ENCODE measurements at places on chromosomes 2 and 18.

DNA sequence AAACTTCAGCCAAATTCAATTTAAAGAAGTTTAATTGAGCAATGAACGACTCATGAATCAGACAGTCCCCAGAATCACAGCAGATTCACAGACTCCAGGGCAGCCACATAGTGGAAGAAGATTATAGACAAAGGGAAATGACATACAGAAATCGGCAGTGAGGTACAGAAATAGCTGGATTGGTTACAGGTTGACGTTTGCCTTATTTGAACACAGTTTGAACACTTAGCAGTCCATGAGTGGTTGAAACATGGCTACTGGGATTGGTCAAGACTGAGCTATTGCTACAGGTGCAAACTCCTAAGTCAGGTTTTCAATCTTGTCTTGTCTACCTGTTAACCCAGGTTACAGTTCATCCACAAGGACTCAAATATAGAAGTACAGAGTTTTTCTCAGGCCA lies 169.6 kb downstream of the DLGAP1 start:
- no peak for DNase-seq

DNA sequence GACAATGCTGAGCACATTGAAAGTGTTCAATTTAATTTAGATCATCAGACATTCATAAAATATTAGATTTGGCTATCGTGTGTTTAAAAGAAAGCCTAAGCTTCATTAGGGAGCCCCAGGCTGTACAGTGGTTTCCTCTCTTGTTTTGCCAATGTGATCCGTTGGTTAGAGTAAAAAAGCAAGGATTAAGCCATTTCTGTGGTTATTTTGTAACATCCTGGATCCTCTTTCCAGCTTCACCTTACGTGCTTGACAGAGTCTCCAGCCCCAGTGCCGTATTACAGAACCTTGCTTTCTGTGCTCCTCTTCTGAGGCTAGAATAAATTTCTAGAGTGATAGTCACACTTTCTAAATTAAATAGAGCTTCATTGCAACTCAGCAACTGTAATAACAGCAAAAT lies 289.3 kb upstream of the LINC00305 start:
- no peak for DNase-seq

- no peak for DNase-seq
Measured at GRCh38 chr2:27724905-27725701, 46.4 kb upstream of the MRPL33 start.

DNA sequence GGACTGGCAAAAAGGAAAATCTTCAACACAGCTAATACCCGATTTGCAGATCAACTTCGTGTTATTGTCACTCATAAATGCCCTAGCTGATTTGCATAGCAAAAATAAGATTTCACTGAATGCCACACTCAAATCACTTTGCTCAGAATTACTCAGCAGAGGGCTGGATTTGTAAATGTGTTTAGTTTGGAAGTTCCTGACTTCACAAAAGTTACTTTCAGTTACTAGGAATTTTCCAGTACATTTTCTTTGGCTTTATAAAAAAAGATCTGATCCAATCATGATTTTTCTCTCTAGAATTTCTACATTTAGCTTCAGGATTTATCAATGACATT lies 433.3 kb upstream of the ID2 start:
- no peak for DNase-seq

DNA sequence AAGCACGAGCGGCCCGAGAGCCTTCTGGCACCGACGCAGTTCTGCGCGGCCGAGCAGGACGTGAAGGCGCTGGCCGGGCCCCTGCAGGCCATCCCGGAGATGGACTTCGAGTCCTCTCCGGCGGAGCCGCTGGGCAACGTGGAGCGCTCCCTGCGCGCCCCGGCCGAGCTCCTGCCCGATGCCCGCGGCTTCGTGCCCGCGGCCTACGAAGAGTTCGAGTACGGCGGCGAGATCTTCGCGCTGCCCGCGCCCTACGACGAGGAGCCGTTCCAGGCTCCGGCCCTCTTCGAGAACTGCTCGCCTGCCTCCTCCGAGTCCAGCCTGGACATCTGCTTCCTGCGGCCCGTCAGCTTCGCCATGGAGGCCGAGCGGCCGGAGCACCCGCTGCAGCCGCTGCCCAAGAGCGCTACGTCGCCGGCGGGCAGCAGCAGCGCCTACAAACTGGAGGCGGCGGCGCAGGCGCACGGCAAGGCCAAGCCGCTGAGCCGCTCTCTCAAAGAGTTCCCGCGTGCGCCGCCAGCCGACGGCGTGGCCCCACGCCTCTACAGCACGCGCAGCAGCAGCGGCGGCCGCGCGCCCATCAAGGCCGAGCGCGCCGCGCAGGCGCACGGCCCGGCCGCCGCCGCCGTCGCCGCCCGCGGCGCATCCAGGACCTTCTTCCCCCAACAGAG lies 70.4 kb downstream of the ARHGEF33 start:
- no peak for DNase-seq

DNA sequence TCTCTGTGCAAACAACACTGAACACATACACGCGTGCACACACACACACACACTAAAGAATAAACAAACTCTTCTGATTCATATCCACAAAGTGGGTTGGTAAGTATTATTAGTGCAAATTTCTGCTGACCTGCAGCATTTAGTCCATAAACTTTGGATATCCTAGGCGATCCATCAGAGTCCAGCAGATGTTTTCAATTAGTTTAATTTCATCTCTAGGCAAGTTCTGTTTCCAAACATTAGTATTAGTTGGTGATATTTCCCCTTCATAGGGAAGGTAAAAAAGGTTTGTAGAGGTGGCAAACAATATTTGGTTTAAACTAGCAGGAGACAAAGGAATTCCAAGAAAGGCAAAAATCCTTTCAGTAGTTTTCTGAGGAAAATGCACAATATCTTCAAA lies 5.7 kb downstream of the DSEL start:
- DNase-seq, result no peak

DNA sequence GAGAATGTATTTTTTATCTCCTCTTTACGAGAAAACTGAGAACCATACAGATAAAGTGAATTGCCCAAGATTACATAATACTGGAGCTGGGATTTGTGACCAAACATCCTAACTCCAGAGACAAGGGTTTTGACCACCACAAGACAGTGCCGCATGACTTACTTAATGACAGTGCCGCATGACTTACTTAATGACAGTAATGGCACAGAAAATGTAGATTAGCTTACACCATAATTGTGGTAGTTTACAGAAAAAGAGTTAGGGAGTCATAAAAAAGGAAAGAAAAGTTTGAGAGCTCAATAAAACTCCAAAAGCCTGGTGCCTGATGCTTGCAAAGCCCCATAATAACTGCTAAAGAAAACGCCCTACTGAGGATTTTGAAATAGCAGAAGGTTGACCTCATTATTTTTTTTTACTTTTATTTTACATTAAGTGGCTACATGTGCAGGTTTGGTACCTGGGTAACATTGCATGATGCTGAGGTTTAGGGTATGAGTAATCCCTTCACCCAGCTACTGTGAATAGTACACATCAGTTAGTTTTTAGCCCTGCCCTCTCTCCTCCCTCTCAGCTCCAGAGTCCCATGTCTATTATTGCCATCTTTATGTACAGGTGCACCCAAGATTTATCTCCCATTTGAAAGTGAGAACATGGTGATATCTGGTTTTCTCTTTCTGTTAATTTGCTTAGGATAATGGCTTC lies 310.0 kb upstream of the UBE2E3 start:
- no peak for DNase-seq

- no peak for DNase-seq
Measured at GRCh38 chr2:151106805-151107506, 154.7 kb downstream of the RBM43 start.

DNA sequence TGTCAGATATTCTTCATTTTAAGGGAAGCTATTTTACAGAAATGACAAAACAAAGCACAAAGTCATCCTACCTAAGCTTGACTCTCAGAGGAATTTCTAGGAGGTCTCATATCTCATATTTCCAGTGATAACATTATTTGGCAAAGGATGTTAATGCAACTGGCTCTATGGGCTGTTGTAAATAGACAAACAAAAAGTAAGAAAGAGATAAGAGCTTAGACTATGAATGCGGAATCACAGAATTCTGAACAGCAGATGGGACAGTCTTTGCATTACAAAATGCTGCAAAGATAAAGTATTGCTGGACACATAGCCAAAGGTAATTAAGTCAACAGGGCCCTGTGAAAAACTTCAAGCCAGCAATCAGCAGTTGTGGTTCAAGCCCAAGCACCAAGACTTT lies 23.9 kb downstream of the PIAS2 start:
- DNase-seq, result no peak

- DNase-seq, result no peak
Measured at GRCh38 chr2:173264151-173264550, 90.5 kb upstream of the CDCA7 start.

DNA sequence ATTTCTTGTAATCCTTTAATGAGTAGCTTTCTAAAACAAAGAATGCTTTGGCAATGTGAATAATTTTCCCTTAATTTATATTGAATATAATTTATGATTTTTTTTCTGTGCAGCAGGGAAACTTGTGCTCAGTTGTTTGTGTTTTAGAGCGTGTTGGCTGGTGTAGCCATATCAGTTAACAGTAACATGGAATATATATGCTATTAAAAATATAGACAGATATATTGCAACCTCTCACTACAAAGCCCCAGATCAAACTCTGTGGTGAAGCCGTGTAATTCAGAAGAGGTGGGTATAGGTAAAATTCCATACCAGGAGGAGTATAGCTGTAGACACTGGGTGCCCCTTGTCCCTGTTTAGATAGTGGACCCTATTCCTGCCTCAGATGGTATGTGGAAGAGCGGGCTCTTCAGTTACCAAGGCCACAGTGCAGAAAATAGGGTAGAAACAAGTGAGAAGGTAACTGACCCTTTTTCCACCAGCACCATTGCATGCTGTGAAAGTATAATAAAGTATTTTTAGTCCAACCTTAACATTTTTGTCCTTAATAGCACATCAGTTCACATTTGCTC lies 18.1 kb upstream of the RASGRP3 start:
- no peak for DNase-seq

- DNase-seq, result no peak
Measured at GRCh38 chr2:222174450-222174849, 124.3 kb downstream of the PAX3 start.

GRCh38 chr18:49013961-49014604 lies 63.3 kb upstream of the SMAD7 start:
- no peak for DNase-seq

DNA sequence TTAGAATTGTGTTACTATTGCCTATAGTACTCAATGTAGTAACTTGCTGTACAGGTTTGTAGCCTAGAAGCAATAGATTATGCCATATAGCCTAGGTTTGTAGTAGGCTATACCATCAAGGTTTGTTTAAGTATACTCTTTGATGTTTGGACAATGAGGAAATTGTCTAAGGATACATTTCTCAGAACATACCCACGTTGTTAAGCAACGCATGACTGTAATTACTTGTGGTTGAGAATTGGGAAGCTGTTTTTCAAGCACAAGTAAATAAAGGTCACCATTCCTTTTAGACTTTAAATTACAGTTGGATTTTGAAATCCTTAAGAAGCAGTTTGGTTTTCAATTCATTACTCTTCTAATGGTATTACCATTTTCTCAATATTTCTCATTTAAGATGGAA lies 89.8 kb upstream of the KCNH7 start:
- DNase-seq, result no peak

DNA sequence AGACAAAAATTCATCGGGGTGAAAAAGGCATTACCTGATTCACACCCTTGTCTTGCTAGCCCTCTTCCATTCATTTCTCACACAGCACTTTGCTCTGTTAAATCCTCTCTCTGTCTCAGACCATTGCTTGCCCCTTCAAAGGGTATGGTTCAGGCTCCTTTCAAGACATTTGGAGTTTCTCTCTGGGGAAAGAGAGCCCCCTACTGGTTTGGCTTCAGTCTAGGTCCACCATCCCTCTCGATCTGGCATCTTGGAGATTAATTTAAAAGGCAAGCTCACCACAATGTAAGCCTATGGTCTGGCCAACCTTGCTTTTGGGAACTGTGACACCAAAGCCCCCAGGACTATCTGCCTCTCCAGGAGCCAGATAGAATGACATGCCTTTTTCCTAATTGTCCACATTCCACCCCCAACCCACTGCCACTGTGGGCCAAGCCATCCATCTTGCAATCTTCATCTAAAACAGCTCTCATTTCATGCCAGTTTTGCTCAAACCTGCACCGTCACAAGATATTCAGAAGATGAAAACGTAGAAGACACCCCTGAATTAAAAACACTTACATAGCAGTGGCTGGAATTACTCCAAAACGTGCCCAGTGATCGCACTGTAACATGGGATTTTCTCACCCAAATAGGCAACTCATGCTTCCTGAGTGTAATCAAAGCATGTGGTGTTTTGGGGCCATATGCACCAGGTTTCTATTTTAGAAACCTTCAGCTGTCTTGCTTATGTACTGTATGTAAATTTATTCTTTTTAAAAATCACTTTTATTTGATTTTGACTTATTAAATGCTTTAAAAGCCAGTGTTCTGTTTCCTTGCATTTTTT lies 93.9 kb downstream of the FARSB start:
- DNase-seq, result no peak

Data from stimulated activated CD8-positive, alpha-beta memory T cell treated with anti-CD3 and anti-CD28 coated beads, Interleukin-2, amount 100 ng/mL, for 1 hour (primary cell).